ENCODE measurements at places on chromosomes 6 and 20.

DNA sequence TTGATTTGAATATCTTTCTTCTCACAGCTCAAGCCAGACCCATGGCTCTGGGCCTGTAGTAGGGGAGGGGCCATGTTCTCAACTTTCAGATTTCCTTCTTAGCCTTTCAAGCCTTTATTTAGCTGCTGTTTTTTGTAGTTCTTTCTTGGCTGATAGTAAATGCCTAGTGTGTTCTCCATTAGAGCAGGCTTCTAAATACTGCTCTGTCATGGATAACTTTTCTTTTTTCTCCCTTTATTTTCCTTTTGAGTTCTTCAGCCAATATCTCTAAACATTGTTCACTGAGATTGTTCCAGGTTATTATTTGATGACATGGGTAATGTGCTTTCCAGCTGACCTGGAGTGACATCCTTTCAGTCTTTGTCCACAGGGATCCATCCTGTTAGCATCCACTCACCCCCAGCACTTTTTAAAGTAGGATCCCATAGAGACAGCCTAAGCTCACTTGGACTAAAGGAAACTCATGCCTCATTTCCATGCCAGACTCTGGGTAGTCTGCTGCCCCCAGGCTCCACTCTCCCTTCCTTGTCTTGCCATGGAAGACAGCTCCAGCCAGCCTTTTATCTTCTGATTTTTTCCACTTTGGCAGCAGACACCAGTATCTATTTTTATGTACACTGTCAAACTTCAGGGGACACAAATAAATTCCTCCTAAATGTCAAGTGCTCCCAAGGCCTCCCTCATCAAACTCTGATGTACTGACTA lies 645.6 kb downstream of the RNF144B start:
- no peak for DNase-seq

GRCh38 chr6:3301506-3301905 lies 42.8 kb downstream of the PSMG4 start:
- DNase-seq: no peak

DNA sequence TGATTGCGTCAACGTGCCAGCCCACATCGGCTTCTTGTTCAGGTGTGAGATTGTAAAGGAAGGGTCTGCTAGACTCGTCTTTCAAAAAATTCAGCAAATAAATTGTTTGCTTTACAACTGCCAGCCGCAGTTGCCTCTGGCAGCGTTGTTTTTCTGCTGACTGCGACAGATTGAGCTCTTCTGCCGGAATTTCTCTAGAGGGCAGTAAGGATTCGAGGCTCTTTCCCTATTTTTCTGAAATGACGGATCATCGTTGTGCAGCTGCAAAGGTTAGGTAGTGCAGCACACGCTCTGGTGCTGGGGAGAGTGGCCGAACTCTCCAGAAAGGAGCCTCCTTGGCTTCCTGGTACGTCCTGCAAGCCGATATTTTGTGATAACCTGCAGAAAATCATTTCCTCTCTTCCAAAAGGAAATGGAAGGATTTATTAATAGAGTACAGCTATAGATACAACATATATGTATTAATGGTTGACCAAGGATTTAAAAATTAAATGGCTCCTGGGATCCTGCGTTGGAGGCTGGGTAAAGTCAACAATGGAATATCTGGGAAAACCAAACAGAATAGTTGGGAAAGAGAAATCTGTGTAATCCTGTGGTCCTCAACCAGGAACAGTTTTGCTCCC lies 121.9 kb upstream of the ZFP64 start:
- no peak for DNase-seq

- no peak for DNase-seq
Observed at GRCh38 chr20:37455659-37456058, 65.4 kb upstream of the NNAT start.

GRCh38 chr6:45658958-45659357 lies 281.2 kb upstream of the SUPT3H start:
- DNase-seq: no peak

DNA sequence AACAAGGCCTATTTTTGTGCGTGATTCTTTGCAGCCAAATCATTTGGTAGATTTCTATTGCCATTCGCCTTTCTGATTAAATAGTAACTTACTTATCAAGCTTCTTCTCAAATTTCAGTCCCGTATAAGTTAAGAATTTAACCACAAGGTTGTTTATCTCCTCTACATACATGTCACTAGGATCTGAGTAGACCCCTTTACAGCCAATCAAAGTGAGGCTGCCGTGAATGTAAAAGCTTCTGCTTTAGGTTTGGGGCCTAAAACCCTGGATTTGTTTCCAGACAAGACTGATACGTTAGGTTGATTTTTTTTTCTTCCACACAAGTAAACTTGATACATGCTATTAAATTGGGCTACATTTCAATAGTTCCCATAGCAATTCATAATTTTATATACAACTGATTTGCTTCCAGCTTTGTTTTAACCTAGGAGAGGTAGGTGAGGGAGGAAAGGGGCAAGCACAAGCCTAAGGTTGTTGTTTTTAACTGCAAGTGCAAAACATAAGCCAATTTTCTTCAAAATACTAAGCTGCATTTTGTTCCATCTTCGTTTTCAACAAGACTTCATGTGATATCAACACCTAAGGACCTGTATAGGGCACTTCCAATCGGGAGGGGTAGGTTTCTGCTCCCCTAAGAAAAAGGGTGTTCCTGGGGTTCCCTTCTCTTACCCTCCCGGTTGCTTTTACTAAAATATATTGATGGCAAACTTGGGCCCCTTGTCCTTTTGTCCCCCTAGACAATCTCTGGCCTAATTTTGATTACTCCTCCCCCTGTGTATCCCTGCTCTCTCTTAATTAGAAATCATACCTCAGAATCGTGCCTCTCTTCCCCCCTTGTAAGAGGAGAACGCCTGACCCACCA lies 1.7 kb downstream of the RANBP9 start:
- DNase-seq: no peak

- no peak for DNase-seq
Observed at GRCh38 chr20:49214571-49214970, 4.6 kb upstream of the DDX27 start.

GRCh38 chr20:36310215-36310981 lies 4.3 kb downstream of the DLGAP4 start:
- DNase-seq: no peak

GRCh38 chr20:4158466-4159050 lies 143.2 kb upstream of the RNF24 start:
- DNase-seq: no peak

- no peak for DNase-seq
Observed at GRCh38 chr6:42250274-42250931, 32.7 kb upstream of the MRPS10 start.

- DNase-seq: no peak
Observed at GRCh38 chr20:25622049-25622448, 1.8 kb downstream of the NANP start.

GRCh38 chr6:139888681-139889122 lies 514.3 kb upstream of the CITED2 start:
- DNase-seq: no peak

- no peak for DNase-seq
Observed at GRCh38 chr6:147040121-147040910, 163.9 kb upstream of the STXBP5 start.

DNA sequence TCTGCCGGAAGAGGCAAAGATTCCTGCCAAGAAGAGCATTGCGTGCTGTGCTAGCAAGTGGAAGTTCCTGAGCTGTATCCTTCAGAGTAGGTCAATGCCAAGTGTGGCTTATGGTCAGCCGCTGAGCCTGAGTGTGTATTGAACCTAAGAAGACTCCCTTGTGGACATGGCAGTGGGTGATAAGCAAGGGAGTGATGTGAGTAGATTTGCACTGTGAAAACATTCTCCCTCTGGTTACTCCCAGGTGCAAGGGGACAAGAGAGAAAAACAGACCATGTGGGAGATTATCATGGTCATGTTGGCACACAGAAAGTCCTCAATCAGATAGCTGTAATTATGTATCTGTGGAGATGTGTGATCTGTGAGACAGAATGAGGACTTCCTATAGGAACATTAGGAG lies 6.1 kb upstream of the TMEM74B start:
- DNase-seq: no peak

GRCh38 chr20:33433465-33434234 lies 9.9 kb downstream of the SNTA1 start:
- DNase-seq: no peak

DNA sequence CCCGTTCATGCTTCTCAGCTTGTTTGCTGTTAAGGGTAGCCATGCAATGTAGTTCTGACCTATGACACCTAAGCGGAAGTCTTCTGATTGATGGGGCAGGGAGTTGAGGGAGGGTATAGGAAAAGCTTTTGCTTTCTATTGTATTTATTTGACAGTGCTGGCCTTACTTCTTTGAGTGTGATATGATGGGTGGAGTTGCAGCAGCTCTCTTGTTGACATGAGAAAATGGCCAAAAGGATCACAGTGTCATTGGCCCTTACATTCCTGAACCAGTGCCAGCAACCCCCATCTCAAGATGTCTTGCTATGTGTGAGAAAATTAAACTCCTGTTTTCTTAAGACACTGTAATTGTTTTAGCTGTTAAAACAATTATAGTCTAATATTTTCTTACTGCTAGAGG lies 117.5 kb downstream of the SAMD5 start:
- DNase-seq: no peak

DNA sequence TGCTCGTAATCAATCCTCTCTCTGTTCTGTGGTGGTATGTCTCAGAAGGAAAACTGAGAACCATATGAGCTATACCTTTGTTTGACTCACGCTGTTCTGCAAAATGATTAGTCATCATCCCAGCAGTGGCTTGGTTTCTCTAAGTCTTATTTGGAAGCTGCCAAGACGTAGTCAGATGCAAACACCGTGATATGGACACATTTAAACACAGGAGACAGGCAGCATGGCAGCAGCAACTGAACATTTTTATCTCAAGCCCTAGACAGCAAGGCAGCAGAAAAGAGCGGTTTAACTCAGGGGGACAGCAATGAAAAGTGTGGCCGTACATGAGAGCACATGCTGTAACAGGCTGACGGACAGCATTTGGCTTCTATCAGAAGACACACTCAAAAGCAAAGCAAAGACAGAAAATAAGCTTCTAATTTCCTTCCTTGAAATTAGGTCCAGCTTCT lies 1295.1 kb downstream of the EPHA7 start:
- DNase-seq: no peak

GRCh38 chr6:102986086-102986485 lies 1592.6 kb downstream of the GRIK2 start:
- DNase-seq: no peak
